ENCODE measurements at places on chromosomes 12 and 14.

GRCh38 chr14:101193106-101193844 lies 289.8 kb upstream of the RTL1 start:
- DNase-seq, result no peak

- no peak for DNase-seq
Measured at GRCh38 chr12:40874868-40875267, 182.6 kb downstream of the CNTN1 start.

GRCh38 chr12:24081606-24082005 lies 132.1 kb upstream of the SOX5 start:
- no peak for DNase-seq

DNA sequence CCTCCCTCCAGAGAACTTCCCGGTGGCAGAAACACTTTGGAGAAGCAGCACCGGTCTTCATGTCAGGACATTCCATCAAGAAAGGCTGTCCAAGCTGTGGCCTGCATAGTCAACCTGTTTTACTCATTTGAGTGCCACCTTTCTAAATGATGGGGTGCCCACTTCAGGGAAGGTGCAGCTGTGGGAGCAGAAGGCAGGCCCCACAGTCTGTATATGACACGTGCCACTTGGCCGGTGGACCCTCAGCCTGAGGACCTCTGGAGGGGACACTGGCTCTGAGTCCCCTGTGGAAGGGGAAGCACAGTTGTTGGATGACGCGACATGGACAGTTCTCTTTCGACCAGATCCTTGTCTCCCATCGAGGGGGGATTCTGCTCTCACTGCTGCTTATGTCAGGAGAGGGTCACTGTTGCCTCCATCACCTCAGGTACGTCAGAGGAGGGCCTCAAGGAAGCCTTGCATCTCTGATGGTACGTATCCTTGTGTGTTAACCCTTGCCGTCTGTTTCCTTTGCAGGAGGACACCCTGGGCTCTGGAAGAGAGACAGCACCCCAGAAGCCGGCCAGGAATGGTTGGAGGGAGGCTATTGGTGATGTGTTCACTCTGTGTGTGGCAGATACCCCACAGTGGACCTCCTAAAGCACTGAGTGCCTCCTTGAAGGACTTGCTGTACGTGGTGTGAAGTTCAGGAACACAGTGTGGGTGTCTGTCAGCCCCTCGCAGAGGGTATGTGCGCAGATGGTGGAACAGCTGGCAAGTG lies 132.1 kb upstream of the RTL1 start:
- no peak for DNase-seq

- DNase-seq, result no peak
Measured at GRCh38 chr12:92601176-92601575, 101.6 kb upstream of the PLEKHG7 start.

Measured in stimulated activated CD4-positive, alpha-beta T cell treated with anti-CD3 and anti-CD28 coated beads, Interleukin-12 subunit alpha, Interleukin-12 subunit beta, amount 100 ng/mL, for 48 hours (primary cell).